ENCODE measurements at places on chromosomes 4 and X.

DNA sequence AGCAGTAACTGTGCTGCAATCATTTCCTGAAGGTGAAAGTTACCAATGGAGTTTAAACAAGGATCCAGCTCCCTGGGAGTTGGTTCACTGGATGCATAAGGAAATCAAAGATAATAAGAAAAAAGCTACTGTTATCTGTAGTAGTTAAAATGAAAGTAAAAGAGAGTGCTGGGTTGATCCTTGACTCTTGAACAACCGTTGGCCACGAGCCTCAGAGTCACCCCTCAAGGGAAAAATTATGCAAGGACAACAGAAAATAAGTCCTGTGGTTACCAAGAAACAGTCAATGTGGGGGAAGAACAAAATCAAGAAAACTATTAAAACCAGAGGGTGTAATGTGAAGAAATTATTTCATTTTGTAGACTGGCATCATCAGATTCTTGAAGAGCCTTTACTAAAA is 49.7 kb upstream of the DDIT4L start:
- DNase-seq, result no peak

DNA sequence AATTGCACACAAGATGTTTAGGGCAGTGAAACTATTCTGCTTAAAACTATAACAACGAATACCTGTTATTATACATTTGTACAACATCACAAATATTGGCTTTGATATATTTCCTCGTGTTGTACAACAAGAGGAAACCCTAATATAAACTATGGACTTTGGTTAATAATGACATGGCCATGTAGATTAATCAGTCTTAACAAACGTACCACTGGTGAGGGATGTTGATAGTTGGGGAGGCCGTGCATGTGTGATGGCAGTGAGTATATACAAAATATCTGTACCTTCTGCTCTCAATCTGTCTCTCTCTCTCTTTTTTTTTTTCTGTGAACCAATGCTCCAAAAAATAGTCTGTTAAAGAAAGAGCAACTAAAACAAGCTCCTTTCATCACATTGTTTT is 22.2 kb upstream of the HPGD start:
- no peak for DNase-seq

GRCh38 chrX:103831803-103832544 is at the start of gene RAB9B:
TSS of gene RAB9B (minus strand) at chrX:103832257. CDS start at chrX:103825784, 6,473 bp downstream.
- DNase-seq, result peak; percentile 39

DNA sequence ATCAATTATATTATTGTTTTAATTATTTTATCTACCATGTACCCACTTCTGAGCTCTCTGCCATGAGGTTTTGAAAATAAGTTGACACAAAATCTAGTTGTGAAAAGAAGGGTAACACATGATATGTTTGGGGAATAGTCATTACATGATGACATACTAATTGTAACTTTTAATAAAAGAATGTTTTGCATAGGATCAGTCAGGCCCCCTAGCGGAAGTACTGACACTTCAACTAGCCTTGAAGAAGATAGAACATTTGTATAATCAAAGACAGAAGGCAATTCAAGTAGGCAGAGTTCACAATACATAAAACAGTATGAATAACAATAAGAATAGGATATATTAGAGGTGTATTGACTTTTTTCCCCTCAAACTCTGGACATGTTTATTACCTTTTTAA is 1191.0 kb upstream of the AGA start:
- DNase-seq, result no peak

- no peak for DNase-seq
These were observed 102.7 kb downstream of the SH3BGRL start for GRCh38 chrX:81304563-81304962.

GRCh38 chr4:61427818-61428495 is 227.8 kb downstream of the ADGRL3 start:
- DNase-seq, result no peak

GRCh38 chr4:26048378-26048882 is 134.4 kb downstream of the SMIM20 start:
- no peak for DNase-seq

DNA sequence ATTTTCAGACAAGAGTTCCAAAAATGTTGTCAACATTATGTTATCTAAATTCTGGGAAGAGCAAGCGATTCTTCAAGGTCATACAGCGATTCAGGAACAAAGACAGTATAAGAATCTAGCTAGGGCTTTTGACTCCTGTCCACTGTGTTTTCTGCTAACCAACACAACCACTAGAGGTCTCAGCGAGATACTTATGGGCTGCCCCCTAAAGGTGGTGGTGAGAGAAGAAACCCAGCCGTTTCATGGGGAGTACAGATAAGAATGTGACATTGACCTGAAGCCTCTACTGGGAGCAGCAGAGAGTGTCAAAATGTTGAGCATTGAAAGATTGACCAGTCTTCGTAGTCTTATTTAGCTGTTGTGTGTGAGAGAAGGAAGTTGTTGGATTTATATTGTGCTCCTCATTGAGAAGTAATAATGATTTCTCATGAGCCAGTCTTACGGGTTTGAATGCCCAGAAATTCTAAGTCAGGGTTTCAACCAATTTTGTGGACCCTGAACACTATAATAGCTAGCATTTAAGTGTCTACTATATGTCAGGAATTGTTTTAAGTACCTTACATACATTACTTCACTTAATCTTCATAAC is 168.3 kb downstream of the SPRY1 start:
- DNase-seq, result peak; percentile 58

DNA sequence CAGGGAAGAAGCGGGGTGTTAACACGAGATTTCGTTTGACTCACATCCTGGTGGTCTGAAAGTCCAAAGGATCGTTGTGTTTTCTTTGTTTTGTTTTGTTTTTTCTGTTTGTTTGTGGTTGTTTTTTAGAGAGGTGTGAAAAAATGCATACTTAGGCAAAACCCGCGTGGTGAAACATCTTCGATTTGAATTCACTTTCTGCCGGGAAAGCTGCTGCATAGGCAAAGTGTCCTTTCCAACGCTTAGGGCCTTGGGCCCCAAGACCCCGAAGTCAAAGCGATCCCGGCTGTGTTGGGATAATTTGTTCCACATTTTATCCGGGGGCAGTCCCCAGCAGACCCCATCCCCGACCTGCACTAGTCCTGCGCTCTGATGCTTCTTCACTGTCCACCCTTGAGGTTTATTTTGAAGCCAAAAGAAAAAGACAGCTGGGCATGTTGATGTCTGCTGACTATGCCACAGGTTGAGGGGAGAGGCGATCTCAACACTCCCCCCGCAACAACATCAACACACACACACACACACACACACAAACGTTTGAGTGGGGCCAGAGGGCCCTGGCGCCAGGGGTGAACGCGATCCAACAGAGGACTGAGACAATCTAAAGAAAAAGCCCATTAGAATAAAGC is 2.0 kb downstream of the MSX1 start:
- no peak for DNase-seq

DNA sequence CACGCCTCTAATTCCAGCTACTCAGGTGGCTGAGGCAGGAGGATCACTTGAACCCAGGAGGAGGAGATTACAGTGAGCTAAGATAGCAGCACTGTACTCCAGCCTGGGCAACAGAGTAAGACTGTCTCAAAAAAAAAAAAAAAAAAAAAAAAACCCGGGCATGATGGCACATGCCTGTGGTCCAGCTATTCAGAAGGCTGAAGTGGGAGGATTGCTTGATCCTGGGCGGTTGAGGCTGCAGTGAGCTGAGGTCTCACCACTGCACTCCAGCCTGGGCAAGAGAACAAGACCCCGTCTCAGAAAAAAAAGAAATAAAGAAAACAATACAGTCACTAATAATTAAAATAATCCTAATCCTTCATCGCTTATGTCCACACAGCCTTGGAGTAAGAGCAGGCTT is 68.1 kb downstream of the APBB2 start:
- DNase-seq, result no peak

DNA sequence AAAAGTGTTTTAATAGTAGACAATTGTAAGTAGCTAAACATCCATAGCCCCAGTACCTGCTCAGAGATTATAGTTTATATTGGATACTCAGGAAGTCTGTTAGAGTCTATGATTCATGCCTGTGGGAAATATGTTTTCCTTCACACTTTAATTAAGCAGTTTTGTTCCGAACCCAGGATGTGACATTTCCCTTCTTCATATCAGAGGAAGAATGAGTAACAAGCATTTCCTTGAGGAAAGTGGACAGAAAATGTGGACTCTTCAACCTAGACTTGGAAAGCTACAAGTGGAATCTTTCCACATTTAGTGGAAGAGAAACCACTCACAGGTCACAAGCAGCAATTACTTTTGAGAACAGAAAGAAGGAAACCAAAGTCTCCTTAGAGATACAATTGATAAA is 419.4 kb downstream of the C4orf33 start:
- no peak for DNase-seq

GRCh38 chr4:77358315-77358928 is 201.4 kb downstream of the CCNG2 start:
- peak; percentile 23 for DNase-seq

GRCh38 chrX:17375637-17376430 is 834 bp downstream of the NHS start:
- DNase-seq, result no peak

DNA sequence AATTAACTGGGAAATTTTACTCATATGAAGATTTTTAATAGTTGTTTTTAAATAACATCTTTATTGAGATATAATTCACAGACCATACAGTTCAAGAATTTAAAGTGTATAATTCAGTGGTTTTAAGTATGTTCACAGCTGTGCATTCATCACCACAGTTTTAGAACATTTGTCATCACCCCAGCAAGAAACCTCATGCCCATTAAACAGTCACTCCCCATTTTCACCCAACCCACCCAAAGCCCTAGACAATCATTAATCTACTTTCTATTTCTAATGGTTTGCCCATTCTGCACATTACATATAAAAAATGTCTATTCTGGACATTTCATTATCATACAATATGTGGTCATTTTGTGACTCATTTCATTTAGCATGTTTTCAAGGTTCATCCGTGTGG is 2.8 kb downstream of the UPRT start:
- DNase-seq, result no peak

GRCh38 chrX:112359906-112360305 is 277.3 kb upstream of the TRPC5 start:
- DNase-seq, result no peak

- DNase-seq, result no peak
These were observed 22.8 kb downstream of the PDLIM3 start for GRCh38 chr4:185512516-185512915.

DNA sequence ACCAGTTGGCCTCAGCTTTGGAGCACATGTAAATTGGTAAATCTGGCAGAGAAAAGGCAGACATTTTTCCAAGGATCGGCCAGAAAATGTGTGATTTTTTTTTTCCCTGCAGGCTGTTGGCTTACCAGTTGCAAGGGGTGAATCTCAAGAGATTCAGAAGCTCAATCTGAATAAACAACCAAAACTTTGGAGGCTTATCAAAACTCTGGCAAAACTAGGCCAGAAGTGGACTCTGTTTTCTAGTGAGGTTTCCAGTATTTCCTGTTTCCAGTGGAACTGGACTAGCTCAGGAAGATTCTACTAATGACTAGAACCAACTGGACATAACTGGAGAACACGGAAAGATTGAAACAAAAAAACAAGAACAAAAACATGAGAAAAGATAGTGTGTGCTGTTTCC is 191.3 kb downstream of the SMIM20 start:
- DNase-seq, result no peak
